ENCODE measurements at places on chromosomes 3 and 15.

DNA sequence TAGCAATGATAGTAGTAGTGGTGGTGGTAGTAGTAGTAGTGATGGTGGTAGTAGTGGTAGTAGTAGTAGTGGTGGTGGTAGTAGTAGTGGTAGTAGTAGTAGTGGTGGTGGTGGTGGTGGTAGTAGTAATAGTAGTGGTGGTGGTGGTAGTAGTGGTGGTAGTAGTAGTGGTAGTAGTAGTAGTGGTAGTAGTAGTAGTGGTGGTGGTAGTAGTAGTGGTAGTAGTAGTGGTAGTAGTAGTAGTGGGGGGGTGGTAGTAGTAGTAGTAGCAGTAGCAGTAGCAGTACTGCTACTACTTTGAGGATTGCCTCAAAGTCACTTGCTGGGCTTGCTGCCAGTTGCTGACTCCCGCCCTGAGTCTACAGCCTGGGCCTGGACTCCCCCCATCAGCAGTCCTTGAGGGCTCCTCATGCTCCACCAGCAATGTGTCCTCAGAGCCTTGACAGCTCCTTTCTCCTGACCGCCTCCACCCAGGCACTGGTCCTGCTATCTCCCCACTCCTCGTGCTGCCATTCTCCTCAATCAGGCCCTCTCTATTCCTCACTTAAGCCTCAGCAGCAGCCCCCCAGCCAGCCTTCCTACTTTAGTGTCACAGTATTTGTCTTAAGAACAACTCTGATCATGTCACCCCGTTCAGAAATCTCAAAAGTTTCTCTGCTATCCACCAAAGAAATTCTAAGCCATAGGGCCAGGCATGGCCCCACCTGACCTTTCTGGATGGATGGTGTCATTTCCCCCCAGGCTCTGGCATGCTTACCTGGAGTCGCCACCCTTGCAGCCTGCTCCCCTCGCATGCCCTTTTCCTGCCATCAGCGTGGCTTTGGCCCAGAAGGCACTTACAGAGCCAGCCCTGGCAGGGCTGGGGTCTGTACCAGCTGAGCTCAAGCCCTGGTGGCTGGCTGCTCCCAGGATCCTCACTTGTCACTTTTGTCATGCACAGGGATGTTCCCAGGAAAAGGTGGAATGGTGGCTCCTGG lies 45.6 kb downstream of the DLEC1 start:
- DNase-seq: peak; percentile 25

DNA sequence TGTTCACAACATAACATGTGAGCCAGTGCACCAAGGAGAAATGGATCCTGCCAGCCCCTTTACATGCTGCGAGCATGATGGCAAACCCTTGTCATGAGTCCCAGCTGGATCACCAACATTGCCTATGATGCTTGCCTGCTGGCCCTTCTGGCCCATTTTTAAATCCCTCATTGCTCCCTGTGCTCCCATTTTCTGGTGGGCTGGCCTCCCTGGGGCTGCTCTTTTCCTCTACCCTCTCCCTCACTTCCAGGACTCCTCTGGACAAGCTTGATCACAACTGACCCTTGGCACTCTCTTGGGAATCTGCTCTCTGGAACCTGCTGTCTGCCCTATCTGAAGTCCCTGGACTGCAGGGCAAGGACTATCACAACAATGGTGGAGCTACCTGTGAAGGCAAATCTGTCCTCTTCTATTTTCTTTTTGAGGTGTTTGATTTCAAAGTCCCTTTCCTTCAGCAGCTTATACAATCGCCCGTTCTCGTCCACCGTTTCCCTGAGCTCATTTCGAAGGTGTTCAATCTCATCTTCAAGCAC lies 16.3 kb downstream of the CCDC13 start:
- no peak for DNase-seq

- no peak for DNase-seq
Measured at GRCh38 chr15:92979011-92979701, 79.0 kb downstream of the CHD2 start.

DNA sequence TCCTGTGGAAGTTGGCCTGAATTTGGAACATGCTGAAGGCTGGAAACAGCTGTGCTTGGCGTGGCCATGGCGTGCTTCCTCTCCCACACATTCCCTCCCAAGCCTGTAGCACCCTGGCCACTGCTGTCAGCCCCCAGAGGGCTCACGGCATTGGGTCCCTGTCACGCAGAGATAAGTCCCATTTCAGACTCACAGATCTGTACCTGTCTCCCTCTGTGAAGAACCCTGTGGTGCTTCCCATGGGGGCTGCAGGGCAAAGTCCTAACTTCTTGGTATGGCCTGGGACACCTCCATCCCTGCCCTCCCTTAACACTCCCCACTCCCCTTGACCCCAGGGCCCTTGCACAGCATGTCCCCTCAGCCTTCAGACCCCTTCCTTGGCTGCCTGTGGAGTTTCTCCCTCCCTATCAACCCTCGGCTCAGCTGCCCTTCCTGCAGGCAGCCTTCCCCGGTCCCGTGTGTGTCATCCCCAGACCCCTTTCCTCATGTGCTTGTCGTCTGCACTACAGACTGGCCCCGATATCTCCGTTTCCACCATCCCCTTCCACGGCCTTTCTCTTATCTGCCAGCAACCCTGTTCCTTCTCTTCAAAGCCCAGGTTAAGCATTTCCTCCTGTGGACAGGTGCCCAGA lies 28.6 kb downstream of the ABTB1 start:
- DNase-seq: no peak

DNA sequence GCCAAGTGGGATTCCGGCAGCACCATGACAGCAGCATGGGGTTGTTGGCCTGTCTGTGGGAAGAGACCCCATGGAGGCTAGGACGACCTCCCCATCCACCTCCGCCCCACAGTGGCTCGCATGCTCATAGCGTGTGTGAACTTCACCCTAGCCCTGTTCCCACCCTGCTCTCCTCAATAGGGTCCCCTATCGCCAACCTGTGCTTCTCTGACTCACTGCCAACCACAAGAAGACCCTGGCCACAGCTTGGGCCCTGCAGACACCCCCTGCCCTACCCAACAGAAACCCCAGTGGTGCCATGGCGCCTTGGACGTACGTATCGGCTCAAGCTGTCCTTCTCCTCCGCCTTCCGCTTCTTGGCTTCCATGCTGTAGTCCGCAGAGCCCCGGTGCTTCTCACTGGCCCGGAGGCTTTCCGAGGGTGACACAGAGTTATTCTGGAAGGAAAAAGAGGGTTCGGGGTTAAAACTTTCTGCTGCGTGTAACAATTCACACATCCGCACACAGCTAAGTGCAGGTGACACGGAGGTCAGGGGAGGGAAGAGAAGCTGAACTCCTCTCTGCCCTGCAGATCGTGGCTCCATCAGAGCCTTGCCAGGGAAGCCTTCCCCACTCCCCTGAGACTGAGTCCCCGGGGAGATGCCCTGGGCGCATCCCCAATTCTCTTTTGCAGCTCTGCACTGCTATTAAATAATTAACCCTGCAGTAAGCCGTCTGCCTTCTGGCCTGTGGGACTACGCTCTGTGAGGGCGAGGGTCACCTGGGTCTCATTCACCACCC lies 37.3 kb downstream of the TLE3 start:
- DNase-seq: no peak

DNA sequence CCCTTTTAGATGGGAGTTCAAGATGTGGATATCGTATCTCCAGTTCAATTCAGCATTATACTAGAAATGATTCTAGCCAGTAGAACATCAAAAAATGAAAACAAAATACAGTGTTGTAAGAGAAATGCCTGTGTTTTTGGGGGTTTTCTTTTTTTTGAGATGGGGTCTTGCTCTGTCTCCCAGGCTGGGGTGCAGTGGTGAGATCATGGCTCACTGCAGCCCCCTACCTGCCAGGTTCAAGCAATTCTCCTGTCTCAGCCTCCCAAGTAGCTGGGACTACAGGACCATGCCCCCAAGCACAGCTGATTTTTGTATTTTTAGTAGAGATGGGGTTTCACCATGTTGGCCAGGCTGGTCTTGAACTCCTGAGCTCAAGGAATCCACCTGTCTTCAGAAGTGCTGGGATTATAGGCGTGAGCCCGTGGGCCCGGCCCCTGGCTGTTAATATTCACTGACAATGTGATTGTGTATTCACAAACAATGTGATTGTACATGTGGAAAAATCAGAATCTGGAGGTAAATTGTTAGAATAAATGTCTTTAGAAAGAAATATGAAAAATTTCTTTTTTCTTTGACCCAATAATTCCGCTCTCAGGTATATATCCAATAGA lies 59.0 kb downstream of the ARIH1 start:
- peak; percentile 43 for DNase-seq

- DNase-seq: peak; percentile 20
Measured at GRCh38 chr15:25811481-25811906, 51.6 kb downstream of the ATP10A start.

GRCh38 chr15:77387365-77388105 lies 32.4 kb downstream of the PEAK1 start:
- DNase-seq: no peak

- no peak for DNase-seq
Measured at GRCh38 chr3:24483873-24484272, 10.8 kb downstream of the THRB start.

- no peak for DNase-seq
Measured at GRCh38 chr3:171444001-171444690, 16.1 kb downstream of the TNIK start.

DNA sequence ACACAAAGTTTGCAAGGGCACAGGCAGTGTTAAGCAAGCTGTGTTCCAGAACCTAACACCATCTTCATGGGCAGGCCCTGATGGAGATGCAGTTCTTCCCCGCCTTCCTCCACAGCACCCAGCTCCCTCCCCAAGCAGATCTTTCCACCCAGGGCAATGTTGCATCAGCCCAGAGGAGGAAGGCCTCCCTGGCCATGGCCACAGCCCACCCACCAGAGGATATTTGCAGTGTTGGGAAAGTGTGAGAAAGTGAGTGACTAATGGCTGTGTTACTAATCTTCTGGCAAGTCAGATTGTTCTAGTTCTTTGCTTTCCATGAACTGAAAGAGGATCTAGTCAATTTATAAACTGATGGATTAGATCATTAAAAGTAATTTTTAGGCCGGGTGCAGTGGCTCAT lies 42.0 kb upstream of the ATP10A start:
- no peak for DNase-seq

- no peak for DNase-seq
Measured at GRCh38 chr3:126446301-126446700, 29.4 kb downstream of the ZXDC start.

- no peak for DNase-seq
Measured at GRCh38 chr3:146513386-146514051, 30.9 kb downstream of the PLSCR1 start.

DNA sequence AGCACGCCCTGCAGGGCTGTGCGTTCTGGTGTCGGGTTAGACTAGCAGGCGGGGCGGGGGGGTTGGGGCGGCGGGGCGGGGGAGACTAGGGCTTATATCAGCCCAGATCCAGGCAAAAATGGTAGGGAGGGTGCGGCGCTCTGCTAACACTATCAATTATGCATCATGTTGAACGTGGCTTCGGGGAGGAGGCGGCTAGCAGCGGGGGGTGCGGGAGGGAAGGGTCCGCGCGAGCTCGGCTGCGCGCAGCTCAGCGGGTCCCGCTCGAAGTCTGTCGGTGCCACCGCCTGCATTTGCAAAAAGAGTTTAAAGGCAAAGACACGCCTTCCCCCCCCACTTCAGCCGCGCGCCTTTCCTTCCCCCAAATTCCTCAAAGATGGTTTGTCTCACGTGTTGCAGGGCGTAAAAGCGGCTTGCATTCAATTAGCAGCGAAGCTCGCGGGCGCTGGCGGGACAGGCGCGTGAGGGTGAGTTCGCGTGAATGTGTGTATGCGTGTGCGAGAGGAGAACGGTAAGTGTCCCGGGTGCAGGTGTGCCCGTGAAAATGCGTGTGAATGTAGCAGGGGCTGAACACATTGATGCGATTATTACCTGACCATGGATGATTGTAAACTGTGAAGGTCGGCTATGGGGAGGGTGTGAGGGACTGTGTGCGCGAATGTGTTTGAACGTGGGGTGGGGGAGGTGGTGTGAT lies at the start of gene ISLR2:
TSS of gene ISLR2 (plus strand) at position 432 of the 694 bp plus-strand sequence. CDS start 2,169 bp downstream, outside the sequence.
- DNase-seq: no peak

GRCh38 chr15:69730281-69731080 lies 277.9 kb downstream of the RPLP1 start:
- DNase-seq: no peak

GRCh38 chr15:99143655-99144610 lies 39.1 kb downstream of the SYNM start:
- no peak for DNase-seq

- no peak for DNase-seq
Measured at GRCh38 chr15:67199391-67199790, 55.1 kb downstream of the AAGAB start.

DNA sequence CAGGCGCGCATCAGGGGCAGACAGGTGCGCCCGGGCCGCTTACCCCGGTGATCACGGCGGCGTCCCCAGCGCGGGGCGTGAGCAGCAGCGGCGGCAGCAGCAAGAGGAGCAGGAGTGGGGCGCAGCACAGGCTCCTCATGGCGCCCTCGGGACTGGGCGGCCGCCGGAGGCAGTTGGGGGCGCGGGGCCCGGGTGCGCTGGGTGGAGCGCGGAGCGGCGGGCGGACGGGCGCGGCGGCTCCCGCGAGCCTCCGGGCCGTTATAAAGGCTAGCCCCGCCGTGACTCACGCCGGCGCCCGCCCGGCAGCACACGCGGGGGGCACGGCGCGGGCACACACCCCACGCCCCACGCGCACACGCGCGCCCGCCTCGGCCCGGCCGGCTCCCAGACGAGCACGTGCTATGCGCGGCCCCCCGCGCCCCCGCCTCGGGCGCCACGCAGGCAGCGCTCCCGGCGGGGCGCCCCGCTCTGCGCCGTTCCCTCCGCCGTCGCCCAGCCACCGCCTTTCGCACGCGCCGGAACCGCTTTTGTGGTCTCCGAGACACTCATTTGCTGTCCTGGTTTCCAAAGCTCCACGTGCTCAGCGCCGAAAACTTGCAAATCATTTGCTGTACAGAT lies at the start of gene PROK2:
TSS of gene PROK2 (minus strand) at position 235 of the 618 bp plus-strand sequence. CDS start at position 139, 96 bp downstream.
- peak; percentile 16 for DNase-seq

GRCh38 chr3:189712906-189713483 lies 81.8 kb downstream of the TP63 start:
- no peak for DNase-seq

DNA sequence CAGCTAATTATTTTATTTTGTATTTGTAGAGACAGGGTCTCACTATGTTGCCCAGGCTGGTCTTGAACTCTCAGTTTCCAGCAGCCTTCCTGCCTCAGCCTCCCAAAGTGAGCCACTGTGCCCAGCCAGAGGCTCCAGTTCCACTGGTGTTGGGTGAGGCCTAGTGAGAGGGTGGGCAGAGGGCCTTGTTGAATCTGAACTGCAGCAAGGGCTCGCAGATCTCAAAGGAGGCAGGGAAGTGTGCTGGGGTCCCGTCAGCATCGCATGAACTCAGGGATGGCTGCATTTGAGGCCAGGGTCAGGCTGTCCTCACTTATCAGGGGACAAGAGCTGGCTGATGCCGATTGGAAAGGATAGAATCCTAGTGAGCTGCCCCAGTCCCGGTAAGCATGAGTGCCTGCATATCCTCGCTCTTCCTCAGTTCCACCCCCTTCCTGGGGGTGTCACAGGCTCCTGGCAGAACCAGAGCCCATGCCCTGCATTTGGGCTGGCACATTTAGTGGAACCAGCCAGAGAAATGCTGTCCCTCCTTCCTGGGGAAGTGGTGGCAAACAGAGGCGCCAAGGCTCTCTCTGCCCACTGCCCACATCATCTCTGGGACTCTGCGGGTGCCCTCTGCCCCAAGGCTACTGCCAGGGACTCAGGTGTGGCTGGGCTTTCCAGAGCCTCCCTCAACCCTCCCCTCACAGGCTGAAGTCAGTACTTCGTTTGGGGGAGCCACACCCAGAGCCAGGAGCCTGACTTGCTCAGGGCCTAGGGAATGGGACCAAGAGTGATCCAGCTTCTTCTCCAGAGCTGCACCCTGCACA lies 24.1 kb downstream of the ALS2CL start:
- no peak for DNase-seq

GRCh38 chr3:120561251-120562045 lies 34.7 kb upstream of the NDUFB4 start:
- peak; percentile 74 for DNase-seq
